Uterus (tissue), 4 donors: ENCODE measurements at places on chromosomes 4 and X. TPM values are rescaled to one million over a fixed set of nuclear protein-coding genes. Genes with fewer than 3 reads are reported as not detected.

ITIH6 gene
- total RNA-seq = not detected

MAP9 gene
- 6.4 TPM for total RNA-seq

NUP62CL gene
- 17.7 TPM for total RNA-seq

ABCG2 gene
- total RNA-seq = 54.3 TPM

CLDN22 gene
- not detected for total RNA-seq

ERCC6L gene
- 3.5 TPM for total RNA-seq

GNRHR gene
- total RNA-seq = not detected

KCTD8 gene
- 0.51 TPM for total RNA-seq

CNKSR2 gene
- not detected for total RNA-seq

C4orf33 gene
- total RNA-seq = 10.9 TPM

F9 gene
- total RNA-seq = not detected

ASMT gene
- total RNA-seq = not detected

DGAT2L6 gene
- total RNA-seq = not detected

SULT1B1 gene
- 2.4 TPM for total RNA-seq

FAM9B gene
- 1.7 TPM for total RNA-seq

DNA sequence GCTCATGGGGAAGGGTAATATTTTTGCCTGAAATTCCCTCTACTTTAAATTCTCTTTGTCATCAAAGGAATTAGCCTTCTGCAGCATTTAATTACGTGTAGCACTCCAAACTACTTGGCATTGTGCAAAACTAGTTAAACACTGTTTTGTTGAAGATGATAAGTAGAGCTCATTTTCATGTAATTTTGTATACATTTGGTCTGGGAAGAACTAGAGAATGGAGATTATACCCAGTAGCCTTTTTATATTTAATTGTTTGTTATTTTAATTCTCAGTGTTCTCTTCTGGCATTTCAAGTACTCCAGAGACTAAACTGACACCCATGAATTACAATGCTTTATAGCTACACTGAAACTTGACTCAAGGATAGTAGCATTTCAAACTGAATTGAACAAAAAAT lies 211.5 kb upstream of the SMIM31 start:
- no peak for DNase-seq

GRCh38 chrX:68596871-68597270 lies 50.6 kb upstream of the STARD8 start:
- DNase-seq = no peak

DNA sequence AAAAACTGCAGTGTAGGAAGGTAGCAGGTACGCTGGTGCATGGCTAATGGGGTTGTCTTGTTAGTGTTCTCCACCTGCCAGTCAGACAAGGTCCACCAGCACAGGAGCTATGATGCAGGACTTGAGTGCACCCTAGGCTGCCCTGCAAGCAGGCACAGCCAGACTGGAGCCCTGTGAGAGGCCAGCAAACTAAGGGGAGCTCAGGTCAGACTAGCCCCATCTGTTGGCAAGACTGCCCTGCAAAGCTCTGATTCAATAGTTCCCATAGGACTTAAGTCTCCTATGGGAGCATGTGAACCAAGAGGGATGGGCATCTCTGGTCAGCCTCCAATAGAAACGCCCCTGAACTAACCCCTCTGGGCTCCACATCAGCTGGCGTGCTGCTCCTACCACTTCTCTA lies 1307.3 kb downstream of the C4orf33 start:
- DNase-seq = no peak

DNA sequence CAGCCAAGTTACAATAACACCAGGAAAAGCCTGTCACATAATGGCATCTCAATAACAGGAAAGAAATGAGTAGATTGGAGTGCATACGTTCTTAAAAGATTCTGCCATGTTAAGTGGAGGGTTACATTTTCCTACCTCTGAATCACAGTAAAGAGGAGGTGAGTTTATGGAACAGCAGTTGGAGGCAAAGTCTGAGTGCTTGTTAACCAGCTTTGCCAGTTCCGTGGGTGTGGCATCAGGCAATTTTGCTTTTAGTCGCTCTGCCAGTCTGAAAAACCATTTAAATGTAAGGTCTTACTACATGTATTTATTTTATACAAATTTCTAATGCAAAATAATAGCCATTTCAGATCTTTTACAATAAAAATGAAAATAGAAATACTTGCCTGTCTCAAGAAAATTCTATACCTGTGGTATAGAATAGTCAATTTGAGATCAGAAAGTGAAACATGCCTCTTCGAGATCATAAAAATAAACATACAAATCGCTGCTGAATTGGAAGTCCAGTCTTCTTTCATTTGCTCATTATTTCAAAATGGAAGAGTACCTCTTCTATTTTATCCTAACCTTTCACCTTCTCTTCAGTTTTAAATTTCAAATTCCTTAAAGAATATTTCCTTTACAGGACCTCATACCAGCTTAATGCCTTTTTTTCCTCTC lies 31.4 kb downstream of the GC start:
- no peak for DNase-seq

DNA sequence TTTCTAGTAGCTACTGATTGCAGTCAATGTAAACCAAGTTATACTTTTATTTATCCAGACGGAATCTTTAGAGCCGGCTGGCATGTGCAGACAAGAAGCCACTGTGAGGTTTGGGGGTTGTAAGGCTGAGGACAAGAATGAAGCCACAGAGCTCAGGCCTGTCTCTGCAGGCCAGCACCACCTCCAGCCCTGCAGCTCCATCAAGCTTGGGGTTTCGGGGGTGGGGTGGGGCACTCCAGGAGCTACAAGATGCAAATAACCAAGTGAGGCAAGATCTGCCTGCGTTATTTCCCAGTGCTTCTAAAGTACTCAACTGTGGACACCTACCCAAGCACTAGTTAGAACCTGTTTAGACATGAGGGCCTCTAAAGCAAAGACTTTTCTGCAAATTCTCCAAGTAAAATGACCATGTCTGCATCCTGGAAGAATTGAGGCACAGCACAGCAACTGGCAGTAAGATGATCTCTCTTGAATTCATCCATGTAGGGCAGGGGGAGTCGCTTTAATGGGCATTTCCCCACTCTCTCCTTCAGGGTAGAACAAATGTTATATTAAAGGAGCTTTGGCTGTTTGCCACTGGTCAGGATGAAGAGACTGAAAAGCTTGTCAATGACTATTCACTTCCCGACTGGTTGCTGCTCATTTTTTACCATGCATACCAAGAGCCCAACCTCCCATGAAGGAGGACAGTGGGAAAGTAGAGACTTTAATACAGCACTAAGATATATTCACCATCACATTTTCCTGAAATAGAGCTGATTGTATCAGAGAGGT lies 222.5 kb downstream of the MGST2 start:
- no peak for DNase-seq

GRCh38 chr4:38365748-38366310 lies 298.2 kb upstream of the KLF3 start:
- DNase-seq = no peak

GRCh38 chr4:20552004-20552403 lies 148.3 kb upstream of the PACRGL start:
- DNase-seq = no peak

GRCh38 chr4:82848706-82849105 lies 42.2 kb downstream of the SEC31A start:
- DNase-seq = no peak

GRCh38 chrX:34559325-34559724 lies 97.8 kb downstream of the TMEM47 start:
- DNase-seq = no peak

GRCh38 chr4:14878681-14879080 lies 123.6 kb upstream of the CPEB2 start:
- DNase-seq = no peak

GRCh38 chr4:98516441-98517217 lies 141.8 kb downstream of the TSPAN5 start:
- no peak for DNase-seq

DNA sequence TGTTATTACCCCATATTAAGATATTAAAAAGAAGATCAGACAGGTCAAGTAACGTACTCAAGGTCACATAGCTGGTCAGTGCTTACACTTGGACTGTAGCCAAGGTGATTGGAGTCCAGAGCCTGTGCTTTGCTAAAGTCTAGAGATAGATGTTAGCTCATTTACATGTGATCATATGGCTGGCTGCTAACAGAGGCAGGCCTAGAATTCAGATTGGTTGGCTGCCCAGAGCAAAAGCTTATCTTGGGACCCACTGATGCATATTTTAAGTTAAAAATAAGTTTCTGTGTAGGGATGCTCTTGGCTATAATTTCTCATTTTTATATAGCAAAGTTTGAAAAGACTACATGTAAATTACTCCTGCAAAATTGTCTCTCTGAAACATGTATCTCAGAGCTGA lies 18.1 kb upstream of the EXOC1L start:
- DNase-seq = no peak

DNA sequence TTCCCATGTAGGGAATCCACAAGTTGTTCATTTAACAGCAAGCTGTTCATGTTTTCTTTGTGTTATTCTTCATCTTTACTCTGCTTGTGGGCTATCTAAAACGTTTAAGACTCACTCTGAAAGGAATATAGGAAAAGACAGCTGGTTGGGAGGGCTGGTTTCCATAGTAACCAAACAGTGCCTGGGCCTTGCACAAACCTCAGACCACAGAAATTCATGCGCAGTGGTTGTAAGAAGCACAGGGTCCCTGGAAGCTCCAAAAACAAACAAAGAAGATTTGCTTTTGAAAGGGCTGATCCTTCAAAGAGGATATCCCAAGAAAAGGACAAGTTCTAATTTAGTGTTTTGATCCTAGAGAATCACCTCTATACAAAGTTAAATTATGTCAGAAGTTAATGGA lies 7.8 kb downstream of the SERTM2 start:
- DNase-seq = no peak

GRCh38 chr4:165325732-165326512 lies 1.5 kb upstream of the MSMO1 start:
- no peak for DNase-seq

GRCh38 chr4:159352609-159353008 lies 249.7 kb downstream of the RAPGEF2 start:
- DNase-seq = no peak

- DNase-seq = no peak
Measured at GRCh38 chr4:34323549-34324320, 1920.6 kb downstream of the ARAP2 start.

DNA sequence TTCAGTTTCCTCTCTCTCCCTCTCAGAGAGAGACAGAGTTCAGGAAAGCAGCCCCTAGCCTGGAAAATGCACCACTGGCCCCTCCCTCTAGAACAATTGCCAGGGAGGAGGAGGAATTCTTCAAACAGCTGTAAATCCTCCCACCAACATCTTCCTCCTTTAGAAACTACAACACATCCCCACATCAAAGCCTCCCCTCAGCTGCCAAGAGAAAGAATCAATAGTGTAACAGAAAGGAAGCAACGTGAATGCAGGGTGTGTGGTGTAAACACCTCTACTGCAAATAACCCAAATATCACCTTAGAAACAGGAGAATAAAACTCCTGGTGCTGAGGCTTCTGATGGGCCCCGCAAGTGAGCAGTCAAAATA lies 249.9 kb upstream of the GATB start:
- no peak for DNase-seq

GRCh38 chr4:159052315-159052714 lies 50.6 kb upstream of the RAPGEF2 start:
- DNase-seq = no peak
